ENCODE measurements at places on chromosomes 4 and X.

DNA sequence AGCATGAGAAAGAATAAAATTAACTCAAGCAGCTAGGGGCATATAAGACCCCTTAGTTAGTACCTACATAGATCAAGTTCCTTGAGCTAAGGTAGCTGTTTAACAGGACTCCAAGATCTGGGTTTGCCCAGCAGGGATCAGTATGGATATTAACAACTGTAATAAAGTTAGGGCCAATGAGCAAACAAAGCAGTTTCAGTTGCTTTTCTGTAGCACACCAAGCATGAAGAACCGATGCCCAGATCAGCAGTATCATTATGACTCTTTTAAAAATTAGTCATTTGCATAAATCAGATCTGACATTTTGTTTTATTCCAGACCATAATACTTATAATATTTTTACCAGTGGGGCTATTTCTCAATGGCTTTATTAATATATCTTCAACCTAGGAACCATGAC lies 80.9 kb downstream of the C4orf33 start:
- DNase-seq = no peak

DNA sequence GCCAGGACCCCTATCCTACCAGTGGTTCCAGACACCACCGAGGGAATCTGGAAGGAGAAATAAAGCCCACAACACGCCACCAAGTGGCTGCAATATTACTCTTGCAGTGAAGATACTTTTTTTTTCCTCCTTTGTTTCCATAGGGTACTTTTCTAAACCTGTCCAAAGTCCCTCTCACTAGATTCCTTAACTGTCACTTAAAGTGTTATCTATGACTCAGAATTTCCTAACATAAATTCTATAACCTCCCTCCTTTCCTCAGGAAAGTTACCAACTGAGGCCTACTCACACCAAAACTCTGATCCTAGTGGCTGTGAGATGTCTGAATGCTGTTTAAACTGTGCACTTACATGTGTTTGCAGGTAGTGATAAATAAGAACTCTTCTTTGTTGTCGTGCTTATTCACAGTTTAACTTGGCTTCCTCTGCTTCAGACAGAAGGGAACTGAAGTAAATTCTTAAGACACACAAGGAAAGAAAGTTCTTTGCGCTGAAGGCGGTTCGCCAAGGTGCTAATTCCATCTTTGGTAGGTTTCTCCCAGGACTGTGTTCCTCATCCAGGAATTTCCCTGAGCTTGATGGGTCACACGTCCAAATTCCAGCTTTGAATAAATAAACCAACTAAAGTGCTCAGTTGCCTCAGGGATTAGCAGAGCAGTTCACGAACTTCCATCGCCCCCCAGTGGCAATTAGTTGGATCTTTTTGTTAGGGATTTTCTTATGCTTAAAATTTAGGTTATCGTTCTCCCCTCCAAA lies 10.7 kb upstream of the HCCS start:
- no peak for DNase-seq

- DNase-seq = no peak
These were observed 1.6 kb upstream of the ARMCX6 start for GRCh38 chrX:101619364-101619763.

DNA sequence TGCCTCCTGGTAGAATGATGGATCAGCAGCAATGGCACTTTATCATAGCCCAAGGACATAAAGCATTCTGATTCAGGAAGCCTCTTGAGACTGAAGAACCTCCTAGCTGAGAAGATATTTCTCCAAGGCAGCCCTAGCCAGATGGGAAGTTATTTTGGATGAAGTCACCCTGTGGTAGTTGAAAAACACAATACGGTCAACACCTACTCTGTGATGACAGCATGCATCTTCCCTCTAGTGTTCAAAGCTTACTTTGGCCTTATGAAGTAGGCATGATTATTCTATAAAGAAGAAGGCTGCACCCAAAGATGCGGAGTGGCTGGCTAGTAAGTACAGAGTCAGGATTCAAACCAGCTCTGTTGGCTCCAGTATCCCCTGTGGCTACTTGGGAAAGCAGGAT lies 47.9 kb downstream of the TLR10 start:
- no peak for DNase-seq

DNA sequence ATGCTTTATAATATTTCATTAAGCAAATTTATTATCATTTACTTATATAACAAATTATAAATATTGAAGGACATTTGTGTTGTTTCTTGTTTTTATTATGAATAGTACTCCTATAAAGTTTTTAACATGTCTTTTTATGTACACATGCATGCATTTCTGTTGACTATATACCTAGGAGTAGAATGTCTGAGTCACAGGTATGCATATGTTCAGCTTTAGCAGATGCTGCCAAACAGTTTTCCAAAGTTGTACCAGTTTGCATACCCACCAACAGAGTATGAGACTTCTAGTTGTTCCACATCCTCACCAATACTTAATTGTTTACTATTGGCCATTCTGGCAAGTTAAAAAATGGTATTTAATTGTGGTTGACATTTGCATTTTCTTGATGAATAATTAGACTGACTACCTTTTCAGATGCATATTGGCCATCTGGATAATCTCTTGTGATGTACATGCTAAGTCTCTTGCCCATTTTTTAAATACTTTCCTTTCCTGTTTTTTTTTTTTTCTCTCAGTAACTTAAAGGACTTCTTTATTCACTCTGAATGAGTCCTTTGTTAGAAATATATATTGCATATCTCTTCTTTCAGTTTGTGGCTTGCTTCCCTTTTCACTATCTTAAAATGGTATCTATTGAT lies 132.2 kb upstream of the TRIM2 start:
- no peak for DNase-seq

DNA sequence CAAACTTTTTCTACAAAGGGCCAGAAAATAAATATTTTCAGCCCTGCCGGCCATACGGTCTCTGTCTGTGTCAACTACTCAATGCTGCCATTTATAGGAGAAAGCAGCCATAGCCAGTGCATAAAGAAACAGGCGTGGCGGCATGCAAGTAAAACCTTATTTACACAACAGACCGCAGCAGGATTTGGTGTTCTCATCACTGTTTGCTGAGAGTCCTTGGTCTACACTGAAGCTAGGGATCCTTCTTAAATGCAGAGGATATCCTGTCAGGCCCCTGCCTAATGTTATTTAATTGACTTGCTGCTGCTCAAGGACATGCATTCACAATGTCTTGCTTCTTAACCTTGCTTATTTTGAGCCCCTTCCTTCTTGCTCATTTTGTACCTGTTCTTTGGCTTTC lies 54.7 kb downstream of the CPE start:
- no peak for DNase-seq

- DNase-seq = no peak
These were observed 65.8 kb upstream of the MSN start for GRCh38 chrX:65601530-65602220.

DNA sequence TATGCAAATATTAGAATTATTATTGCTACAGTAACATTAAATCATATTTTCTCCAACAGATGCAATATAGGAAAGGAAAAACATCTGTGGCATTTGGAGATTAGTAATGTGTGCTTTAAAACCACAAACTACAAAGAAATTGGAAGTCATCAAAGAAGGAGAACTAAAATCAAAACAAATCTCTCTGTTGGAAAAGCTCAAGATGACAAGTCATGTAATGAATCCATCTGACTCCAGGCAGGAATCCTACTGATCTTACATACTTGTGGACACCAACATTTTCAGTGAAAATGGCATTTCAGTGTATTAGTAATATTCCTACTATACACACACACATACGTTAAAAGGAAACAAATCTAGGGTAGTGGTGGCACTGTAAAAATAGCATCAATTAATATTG lies 98.2 kb downstream of the SLC39A8 start:
- DNase-seq = no peak

- DNase-seq = no peak
These were observed 509.1 kb downstream of the IQCM start for GRCh38 chr4:149306537-149306936.

- no peak for DNase-seq
These were observed 38.5 kb upstream of the KLF3 start for GRCh38 chr4:38625508-38625907.

DNA sequence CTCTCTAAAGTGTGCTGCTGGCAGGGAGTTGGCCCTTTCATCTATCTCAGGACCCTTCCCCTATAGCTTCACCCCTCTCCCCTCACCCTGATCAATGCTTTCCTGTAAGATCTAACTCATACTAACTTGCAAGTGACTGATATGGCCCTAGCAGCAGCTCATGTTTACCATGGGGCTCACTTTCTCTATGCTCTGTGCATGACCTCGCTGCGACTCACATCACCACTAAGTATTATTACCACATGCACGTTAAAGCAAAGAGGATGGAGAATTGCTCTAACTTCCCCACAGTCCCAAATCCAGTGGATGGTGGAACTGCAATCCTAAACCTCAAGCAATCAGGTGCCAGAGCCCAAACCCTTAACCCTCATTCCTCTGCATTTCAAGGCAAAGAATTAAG lies 626.6 kb downstream of the MID1IP1 start:
- no peak for DNase-seq

- DNase-seq = no peak
These were observed 880 bp downstream of the UNC5C start for GRCh38 chr4:95547715-95548471.

GRCh38 chr4:35087218-35087617 lies 1157.1 kb downstream of the ARAP2 start:
- DNase-seq = no peak

- DNase-seq = no peak
These were observed 702 bp downstream of the MMGT1 start for GRCh38 chrX:135973025-135973547.

- DNase-seq = no peak
These were observed 30.5 kb downstream of the FGFRL1 start for GRCh38 chr4:1041936-1042330.

DNA sequence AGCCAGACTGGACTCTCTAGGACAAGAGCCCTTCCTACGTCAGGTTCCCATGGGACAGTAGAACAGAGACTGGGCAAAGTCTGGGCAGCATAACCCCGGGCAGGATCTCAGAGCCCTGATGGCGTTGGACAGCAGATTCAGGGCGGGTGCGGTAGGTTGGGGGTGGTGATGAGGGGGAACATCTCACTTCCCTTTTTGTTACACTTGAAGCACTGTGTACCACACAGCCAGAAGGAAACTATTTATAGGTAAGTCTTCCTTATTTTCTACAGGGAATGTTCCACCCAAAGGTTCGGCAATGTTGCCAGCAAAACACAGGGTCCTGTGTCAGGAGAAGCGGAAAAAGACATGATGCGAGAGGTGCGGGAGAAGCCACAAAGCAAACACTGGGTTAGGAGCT lies 54.3 kb downstream of the TSC22D3 start:
- DNase-seq = no peak

DNA sequence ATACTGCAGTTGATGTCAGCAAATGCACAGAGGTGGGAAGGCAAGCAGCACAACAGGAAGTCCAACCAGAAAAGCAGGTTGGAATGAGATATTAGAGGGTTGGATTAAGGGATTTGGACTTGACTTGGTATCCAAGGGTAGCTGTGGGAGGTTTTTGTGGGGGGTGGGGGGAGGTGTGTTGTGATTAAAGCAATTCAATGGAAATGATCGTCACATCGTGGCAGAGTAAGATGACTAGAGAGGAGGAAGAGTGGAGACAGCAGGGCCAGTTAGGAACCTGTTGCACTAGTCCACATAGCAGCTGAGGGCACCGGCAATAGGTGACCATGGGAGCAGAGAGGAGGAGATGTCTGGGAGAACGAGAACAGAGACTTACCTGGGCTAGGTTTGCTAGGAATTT lies 2.4 kb downstream of the SLC25A43 start:
- DNase-seq = no peak

- DNase-seq = peak; percentile 17
These were observed 249.2 kb upstream of the RPS6KA3 start for GRCh38 chrX:20515841-20516461.

- DNase-seq = no peak
These were observed 333.3 kb downstream of the ANK2 start for GRCh38 chr4:113382704-113383103.

DNA sequence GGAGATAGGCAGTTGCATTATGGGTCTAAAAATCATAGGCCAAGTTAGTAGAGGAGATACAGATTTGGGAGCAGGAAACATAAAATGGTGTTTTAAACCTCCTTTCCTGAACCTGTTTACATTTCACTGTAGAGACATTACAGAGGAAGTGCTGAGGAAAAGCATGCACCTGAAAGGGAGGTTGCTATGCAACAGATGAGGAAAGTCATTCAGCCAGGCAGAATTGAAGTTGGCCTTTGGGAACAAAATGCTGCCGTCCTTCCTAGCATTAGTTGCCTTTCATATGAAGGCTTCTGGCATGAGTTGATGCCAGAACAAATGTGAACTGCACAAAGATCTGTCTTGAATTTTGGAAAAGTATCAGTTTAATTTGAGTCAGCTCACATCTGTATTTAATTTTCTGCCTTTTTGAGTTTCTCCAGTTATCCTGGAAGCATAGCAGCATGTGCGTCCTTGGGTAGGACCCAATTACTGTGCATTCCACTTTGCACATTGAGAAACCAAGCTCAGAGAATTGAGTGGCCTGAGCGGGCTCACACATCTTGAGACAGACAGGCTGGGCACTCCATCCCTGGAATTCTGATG lies 38.2 kb downstream of the MAGED1 start:
- no peak for DNase-seq

GRCh38 chr4:107951551-107951950 lies 20.2 kb downstream of the CYP2U1 start:
- no peak for DNase-seq

DNA sequence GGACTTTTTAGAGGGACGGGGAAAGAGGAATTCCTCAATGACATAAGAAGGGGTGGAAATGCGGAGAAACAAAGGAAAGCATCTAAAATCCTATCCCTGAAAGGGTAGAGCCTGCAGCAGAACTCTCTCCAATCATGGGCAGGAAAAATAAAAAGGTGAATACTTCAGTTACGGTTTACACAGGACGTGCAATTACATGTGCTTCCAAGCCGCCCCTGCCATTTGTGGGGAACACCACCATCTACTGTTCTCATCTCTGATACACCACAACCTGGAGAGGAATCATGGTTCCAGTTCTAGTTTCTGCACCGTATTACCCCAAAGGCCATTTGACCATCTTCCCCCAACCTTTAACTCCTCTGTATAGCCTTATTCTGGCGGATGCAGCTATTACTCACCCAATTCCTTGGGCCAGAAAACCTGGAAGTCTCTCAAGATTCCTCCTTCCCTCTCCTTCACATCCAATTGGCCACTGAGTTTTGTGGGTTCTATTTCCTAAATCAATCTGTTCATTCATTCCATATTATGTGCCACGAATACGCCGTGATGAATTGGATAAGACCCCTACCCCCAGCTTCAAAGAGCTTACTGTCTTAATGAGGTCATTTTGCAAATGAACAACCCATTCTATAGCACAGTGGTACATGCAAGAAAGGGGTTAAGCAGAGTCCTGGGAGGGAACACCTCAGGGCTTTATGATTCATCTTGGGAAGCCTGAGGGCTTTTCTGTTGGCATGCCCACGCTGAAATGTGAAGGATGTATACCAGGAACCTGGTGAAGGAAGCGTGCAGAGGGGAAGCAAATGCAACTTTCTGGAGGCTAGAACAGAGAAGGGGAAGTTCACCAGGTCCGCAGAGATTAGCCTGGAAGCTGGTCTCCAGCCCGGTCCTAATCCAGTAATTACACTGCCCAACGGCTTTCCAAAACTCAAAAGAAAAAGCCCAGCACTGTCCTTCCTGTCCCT lies 1.4 kb upstream of the MSL3 start:
- DNase-seq = no peak

- no peak for DNase-seq
These were observed 617.4 kb downstream of the CENPC start for GRCh38 chr4:66927937-66928336.

- DNase-seq = no peak
These were observed 43.9 kb downstream of the CYSLTR1 start for GRCh38 chrX:78283511-78283910.

Data from GM13977 (cell line).